ENCODE measurements at places on chromosomes 7 and 10.

DNA sequence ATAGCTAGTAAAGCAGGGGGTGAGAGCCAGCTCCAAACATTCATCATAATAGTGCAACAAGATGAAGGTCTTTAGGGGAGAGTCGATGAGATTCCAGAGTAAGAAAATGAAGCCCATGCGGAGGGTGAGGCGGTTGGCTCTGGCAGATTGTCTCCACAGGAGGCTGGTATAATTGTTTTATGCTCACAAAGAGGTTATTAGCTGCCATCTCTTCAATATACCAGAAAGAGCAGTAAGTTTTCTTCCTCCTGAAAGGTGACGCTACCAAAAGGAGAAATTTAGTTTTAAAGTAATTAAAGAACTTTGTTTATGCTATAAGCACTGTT is 59.2 kb upstream of the KCNIP2 start:
- DNase-seq: no peak

DNA sequence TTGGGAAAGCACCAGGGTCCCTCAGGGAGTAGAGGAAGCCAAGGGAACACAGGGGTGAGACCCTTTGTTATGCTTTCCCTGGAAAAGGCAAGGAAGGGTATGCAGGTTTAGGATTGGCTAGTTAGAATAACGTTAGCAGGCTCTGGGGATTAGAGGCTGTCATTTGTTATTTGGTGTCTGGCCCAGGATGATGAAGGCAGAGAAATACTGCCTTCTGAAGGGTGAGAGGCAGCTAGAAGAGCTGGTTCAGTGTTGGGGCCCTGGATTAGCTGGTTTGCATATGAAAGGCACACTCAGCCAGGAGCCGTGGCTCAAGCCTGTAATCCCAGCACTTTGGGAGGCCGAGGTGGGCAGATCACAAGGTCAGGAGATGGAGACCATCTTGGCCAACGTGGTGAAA is 3.0 kb upstream of the PILRA start:
- no peak for DNase-seq

GRCh38 chr10:1273372-1274105 is 217.4 kb downstream of the WDR37 start:
- no peak for DNase-seq

- DNase-seq: peak; percentile 30
These were observed 76.0 kb upstream of the RET start for GRCh38 chr10:43000651-43001426.

GRCh38 chr7:128446306-128446705 is 9.4 kb upstream of the HILPDA start:
- no peak for DNase-seq

DNA sequence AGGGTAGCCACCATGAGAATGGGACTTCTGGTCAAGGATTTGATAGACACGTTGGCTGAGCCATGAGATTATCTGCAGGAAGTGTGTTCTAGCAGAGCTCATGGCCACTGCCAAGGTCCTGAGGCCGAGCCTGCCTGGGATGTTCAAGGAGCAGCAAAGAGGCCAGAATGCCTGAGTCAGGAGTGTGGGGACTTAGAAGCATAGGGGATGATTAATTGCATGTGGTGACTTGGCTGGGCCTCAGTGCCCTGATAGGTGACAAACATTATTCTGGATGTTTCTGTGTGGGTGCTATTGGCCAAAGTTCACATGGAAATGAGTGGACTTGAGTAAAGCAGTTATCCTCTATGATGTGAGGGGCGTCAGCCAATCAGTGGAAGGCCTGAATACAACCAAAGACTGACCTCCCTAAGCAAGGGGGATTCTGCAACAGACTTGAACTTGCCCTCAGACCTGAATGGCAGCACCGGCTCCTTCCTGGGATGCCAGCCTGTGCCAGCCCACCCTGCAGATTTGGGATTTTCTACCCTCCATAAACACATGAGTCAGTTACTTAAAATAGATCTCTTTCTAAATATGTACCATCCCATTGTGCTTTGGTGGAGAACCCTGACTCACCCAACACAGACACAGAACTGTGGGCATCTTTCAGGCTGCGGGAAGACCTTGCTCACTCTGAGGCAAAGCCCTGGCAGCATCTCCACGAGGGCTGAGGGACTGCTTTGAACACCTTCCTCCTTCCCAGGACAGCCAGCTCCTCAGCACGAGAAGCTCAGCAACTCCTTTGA is 363.9 kb upstream of the MGMT start:
- no peak for DNase-seq
